ENCODE measurements at places on chromosomes 5 and 9.
A peak's percentile ranks its signal among the peaks of the same experiment; 100 is the strongest.

DNA sequence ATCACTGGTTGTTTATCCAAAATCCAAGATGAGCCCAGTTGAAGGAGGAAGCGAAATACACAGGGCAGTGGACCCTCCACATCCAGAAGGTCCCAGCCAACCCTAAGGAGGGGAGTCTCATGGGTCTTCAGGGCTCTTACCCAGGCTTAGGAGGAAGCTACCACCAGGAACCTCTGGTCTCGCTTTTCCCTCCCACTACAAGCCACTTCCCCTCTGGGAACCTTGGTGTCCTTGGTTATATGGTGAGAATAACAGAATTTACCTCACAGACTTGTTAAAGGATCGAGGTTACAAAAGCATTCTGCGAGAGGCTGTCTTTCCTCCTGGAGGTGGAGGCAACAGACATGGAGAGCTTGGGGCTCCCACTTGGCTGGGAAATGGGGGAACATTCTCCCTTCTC lies 3.4 kb downstream of the HIGD2A start:
- H3K36me3 ChIP-seq = peaks cover 2% of the 10 kb centered on the region
- no peaks in the 10 kb centered on the region for H3K27me3 ChIP-seq
- no peak for DNase-seq
- peak overlapping the region; percentile 72 for H3K27ac ChIP-seq
- peaks cover 22% of the 10 kb centered on the region for H3K4me1 ChIP-seq
- no peak overlapping the region for H3K4me3 ChIP-seq

DNA sequence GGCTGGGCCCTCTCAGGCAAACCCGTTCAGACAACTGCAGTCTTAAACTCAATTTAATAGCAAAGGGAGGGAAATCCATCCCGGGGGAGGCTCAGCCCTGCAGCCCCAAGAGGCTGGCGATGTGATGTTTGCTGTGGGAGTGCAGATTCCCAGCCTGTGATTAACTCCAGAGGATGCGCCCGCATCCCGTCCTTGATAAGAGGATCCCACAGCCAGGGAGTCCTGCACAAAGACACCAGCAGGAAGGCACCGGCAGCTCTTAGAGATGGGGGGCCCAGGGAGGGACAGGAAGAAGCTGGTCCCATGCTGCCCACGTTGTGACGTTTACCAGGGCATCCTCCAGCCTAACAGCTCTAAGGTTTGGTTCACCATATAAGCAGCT lies 64.7 kb downstream of the MRPL36 start:
- no peaks in the 10 kb centered on the region for H3K4me1 ChIP-seq
- no peak overlapping the region for H3K27ac ChIP-seq
- H3K4me3 ChIP-seq = no peak overlapping the region

GRCh38 chr5:77960305-77960704 lies 184.2 kb upstream of the TBCA start:
- no peak overlapping the region for H3K4me3 ChIP-seq
- peaks cover 8% of the 10 kb centered on the region for H3K4me1 ChIP-seq
- no peak overlapping the region for H3K27ac ChIP-seq
- H3K27me3 ChIP-seq = peaks cover 35% of the 10 kb centered on the region
- no peaks in the 10 kb centered on the region for H3K36me3 ChIP-seq

- H3K27ac ChIP-seq = no peak overlapping the region
- no peak for DNase-seq
- H3K36me3 ChIP-seq = peaks cover 12% of the 10 kb centered on the region
- H3K27me3 ChIP-seq = peaks cover 63% of the 10 kb centered on the region
- peaks cover 19% of the 10 kb centered on the region for H3K4me1 ChIP-seq
Observed at GRCh38 chr9:6641961-6642360, 3.6 kb downstream of the GLDC start.

GRCh38 chr5:108869066-108869465 lies 121.4 kb downstream of the FER start:
- no peaks in the 10 kb centered on the region for H3K36me3 ChIP-seq
- H3K27me3 ChIP-seq = no peaks in the 10 kb centered on the region
- no peak overlapping the region for H3K27ac ChIP-seq
- no peak overlapping the region for H3K4me3 ChIP-seq
- H3K4me1 ChIP-seq = no peaks in the 10 kb centered on the region

DNA sequence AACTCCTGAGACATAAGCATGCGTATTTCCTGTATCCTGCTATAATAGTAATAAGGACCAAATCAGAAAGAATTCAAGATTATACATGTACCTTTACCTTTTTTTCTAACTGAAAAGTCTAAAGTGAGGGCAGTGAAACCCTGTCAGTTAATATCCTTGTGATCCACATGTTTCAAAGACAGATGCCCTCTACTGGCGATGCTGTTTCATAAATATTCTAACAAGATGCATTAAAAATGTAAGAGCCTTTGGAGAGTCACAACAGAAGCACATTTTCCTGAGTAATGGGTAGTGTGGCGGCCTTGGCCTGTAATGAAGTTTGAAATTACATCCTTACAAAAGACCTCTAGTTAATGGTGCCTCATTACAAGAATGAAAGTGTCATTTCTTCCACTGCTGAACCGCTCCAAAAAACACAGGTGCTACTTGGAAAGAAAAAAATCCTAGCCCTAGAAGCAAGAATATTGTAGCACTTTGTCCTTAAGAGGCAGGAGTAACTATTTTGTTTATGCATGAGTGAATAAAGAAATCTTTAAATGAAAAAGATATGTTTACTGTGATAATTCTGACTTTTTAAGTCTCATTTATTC lies 232.6 kb downstream of the EPB41L4A start:
- H3K27ac ChIP-seq = peak overlapping the region; percentile 9
- H3K4me3 ChIP-seq = no peak overlapping the region
- DNase-seq = no peak
- no peaks in the 10 kb centered on the region for H3K4me1 ChIP-seq
- H3K27me3 ChIP-seq = peaks cover 53% of the 10 kb centered on the region
- H3K36me3 ChIP-seq = peaks cover 7% of the 10 kb centered on the region

DNA sequence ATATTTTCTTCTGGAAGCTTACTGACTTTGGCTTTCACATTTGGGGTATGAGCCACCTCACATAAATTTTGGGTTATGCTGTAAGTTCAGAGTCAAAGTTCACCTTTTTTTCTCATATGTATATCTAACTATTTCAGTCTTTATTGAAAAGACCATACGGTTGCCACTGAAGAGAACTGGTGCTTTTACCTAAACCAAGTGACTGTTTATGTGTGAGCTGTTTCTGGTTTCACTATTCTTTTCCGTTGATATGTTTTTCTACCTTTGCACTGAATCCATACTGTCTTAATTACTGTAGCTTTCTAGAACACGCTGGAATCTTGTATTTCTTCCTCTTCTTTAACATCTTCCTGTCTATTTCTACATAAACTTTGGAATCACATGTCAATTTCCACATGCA lies 36.3 kb upstream of the SPINK5 start:
- H3K27ac ChIP-seq = no peak overlapping the region
- no peaks in the 10 kb centered on the region for H3K27me3 ChIP-seq

- no peaks in the 10 kb centered on the region for H3K27me3 ChIP-seq
- no peak for DNase-seq
- peak overlapping the region; percentile 25 for H3K4me3 ChIP-seq
- peaks cover 7% of the 10 kb centered on the region for H3K36me3 ChIP-seq
- peak overlapping the region; percentile 49 for H3K27ac ChIP-seq
- peaks cover 49% of the 10 kb centered on the region for H3K4me1 ChIP-seq
Observed at GRCh38 chr5:39021413-39021812, 52.8 kb downstream of the RICTOR start.

DNA sequence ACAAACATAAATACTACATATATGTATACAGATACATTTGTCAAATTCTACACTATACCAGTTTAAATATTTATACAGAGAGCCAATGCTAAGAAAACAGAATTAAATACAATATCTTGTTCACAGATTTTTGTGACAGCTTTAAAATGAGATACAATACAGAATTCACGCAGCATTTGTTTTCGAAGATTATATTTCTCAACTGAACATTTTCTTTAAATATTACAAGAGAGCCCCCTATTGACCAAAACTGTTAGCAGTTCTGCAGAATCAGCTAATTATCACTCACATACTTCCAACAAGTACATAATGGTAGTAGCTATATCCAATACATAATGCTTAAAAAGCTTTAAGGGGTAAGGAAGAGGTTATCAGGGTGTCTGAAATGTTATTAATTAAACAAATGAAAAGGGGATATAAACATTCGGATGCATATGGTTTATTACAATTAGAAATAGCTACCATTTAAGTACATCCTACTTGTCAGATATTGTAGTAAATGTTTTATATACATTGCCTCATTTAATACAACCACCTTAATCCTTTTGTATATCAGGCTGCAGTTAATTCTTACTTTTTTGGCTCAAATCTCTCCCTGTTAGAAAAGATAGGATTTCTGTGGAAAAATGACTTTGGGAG lies 31.7 kb downstream of the ZDHHC21 start:
- peaks cover 3% of the 10 kb centered on the region for H3K36me3 ChIP-seq
- no peak for DNase-seq
- no peaks in the 10 kb centered on the region for H3K27me3 ChIP-seq

GRCh38 chr5:108753877-108754276 lies 6.2 kb downstream of the FER start:
- H3K36me3 ChIP-seq = peaks cover 2% of the 10 kb centered on the region
- no peak for DNase-seq
- H3K4me3 ChIP-seq = no peak overlapping the region
- no peak overlapping the region for H3K27ac ChIP-seq
- no peaks in the 10 kb centered on the region for H3K27me3 ChIP-seq
- peaks cover 7% of the 10 kb centered on the region for H3K4me1 ChIP-seq

DNA sequence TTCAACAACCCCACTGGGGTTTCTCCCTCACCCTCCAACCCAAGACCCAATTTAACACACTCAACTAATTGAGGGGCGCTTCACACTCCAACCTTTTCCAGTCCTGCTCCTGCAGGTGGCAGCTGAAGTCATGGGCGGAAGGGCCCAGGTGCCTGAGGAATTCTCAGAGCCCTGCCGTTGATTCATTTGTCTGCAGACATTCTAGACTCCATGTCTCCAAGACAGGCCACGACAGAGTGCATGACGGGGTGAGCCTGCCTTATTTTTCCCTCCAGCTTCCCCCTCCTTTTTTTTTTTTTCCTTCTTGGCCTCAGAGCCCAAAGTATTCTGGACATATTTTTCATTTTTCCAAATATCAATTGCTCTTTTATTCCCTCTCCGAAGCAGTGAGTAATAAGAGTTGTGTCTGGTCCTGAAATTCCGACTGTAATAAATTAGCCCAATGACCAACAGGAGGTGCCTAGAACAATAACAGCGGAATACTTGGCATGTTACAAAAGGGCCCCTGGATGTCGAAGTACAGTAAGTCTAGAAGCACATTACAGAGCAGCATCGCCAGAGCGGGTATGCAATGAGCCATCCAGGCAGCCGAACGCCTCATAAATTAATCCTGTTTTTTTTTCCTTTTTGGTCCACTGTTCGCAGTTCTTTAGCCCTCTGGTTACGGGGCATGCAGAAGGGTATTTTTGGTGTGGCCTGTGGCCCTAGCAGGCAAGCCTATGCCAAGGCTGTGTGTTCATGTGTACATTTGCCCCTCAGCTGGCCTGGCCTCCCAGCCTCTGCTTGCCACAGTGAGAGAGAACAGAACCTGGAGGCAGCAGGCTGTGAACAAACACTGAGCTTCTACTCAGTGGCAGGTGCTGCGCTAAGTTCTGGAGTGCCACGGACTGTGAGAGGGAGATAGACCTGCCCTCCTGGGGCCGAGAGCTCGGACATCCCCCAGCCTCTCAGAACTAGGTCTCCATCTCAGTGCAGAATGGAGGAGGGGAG lies 8.6 kb upstream of the SMIM23 start:
- H3K4me3 ChIP-seq = no peak overlapping the region
- no peak overlapping the region for H3K27ac ChIP-seq
- no peaks in the 10 kb centered on the region for H3K36me3 ChIP-seq
- DNase-seq = no peak
- peaks cover 23% of the 10 kb centered on the region for H3K27me3 ChIP-seq

GRCh38 chr5:59187857-59188256 lies 605.0 kb downstream of the RAB3C start:
- H3K36me3 ChIP-seq = peaks cover 4% of the 10 kb centered on the region
- no peak for DNase-seq
- H3K4me1 ChIP-seq = peaks cover 4% of the 10 kb centered on the region
- H3K4me3 ChIP-seq = no peak overlapping the region
- H3K27ac ChIP-seq = peak overlapping the region; percentile 27

- H3K27ac ChIP-seq = no peak overlapping the region
- no peak for DNase-seq
- peaks cover 4% of the 10 kb centered on the region for H3K27me3 ChIP-seq
- H3K36me3 ChIP-seq = no peaks in the 10 kb centered on the region
- peaks cover 3% of the 10 kb centered on the region for H3K4me1 ChIP-seq
Observed at GRCh38 chr5:128378196-128378595, 159.8 kb downstream of the FBN2 start.

- no peak overlapping the region for H3K4me3 ChIP-seq
- H3K27me3 ChIP-seq = peaks cover 28% of the 10 kb centered on the region
- no peak overlapping the region for H3K27ac ChIP-seq
- peaks cover 6% of the 10 kb centered on the region for H3K4me1 ChIP-seq
- no peak for DNase-seq
Observed at GRCh38 chr5:180136630-180137381, 65.2 kb upstream of the RNF130 start.

DNA sequence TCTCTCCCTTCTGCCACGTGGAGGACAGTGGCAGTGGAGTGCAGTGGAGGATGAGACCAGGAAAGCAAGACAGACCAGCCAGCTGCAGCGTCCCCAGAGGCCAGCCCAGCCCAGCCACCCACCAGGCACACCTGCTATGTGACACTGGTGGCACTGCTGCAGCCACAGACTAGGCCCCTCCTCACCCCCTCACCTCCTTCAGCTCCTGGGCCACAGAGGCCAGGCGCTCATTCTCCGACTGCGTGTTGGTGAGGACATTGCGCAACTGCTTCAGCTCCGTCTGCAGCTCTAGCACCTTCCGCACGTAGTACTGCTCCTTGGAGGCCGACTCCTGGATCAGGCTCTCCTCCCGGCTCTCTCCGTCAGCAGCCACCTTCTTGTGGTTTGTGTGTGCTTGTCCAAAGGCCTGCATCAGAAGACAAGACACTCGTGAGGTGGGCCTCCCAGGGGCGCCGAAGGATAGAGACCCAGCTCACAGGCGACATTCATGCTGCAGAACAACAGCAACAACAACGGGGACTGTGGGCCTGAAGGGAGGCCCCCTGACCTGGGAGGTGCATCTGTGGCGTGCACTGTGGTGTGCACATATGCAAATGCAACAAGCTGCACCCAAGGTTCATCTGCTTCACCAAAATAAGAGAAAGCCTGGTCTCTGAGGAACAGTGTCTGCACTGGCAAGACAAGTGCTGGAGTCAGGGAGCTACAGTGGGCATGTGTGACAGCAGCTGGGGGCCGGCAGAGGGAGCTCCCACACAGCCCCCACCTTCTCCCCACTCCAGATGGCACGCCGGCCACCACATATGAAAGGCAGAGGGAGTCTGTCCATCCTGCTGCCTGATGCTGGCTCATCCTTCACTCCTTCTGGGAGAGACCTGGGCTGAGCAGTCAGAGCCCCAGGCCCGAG lies 35.5 kb downstream of the BICD2 start:
- DNase-seq = no peak
- H3K36me3 ChIP-seq = peaks cover 3% of the 10 kb centered on the region
- no peak overlapping the region for H3K27ac ChIP-seq
- H3K4me3 ChIP-seq = no peak overlapping the region

GRCh38 chr9:136653323-136654079 lies 9.2 kb upstream of the EGFL7 start:
- DNase-seq = no peak
- no peak overlapping the region for H3K27ac ChIP-seq
- peaks cover 6% of the 10 kb centered on the region for H3K4me1 ChIP-seq
- H3K4me3 ChIP-seq = no peak overlapping the region
- H3K27me3 ChIP-seq = peaks cover 42% of the 10 kb centered on the region

- no peaks in the 10 kb centered on the region for H3K36me3 ChIP-seq
- H3K4me3 ChIP-seq = no peak overlapping the region
Observed at GRCh38 chr5:170470808-170471404, 32.9 kb upstream of the KCNIP1 start.

GRCh38 chr5:67003685-67003934 lies 193.0 kb downstream of the CD180 start:
- no peak for DNase-seq
- peak overlapping the region; percentile 99 for H3K27ac ChIP-seq
- no peaks in the 10 kb centered on the region for H3K27me3 ChIP-seq
- peak overlapping the region; percentile 98 for H3K4me3 ChIP-seq

Data from T-helper 17 cell (primary cell).